D721Med (cell line): ENCODE measurements at places on chromosomes 12 and 14.

DNA sequence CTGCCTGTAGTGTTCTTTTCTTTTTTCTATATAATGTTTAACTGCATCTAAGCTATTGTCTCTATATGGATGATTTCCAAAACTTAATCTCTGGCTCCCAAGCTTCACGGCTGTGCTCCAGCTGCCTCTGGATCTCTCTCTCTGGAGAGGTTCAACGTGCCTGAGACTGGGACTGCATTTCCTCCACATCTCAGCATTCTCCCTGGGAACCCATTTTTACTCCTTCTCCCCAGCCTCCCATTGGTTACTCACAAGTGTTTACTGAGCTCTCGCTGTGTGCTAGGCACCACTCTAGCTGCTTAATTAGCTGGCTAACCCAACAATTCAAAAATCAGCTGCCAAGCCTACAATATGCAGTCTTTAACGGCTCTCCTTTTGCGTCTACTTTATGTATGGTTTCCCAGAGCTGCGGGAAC lies 34.7 kb downstream of the FBXL14 start:
- no peak for DNase-seq

DNA sequence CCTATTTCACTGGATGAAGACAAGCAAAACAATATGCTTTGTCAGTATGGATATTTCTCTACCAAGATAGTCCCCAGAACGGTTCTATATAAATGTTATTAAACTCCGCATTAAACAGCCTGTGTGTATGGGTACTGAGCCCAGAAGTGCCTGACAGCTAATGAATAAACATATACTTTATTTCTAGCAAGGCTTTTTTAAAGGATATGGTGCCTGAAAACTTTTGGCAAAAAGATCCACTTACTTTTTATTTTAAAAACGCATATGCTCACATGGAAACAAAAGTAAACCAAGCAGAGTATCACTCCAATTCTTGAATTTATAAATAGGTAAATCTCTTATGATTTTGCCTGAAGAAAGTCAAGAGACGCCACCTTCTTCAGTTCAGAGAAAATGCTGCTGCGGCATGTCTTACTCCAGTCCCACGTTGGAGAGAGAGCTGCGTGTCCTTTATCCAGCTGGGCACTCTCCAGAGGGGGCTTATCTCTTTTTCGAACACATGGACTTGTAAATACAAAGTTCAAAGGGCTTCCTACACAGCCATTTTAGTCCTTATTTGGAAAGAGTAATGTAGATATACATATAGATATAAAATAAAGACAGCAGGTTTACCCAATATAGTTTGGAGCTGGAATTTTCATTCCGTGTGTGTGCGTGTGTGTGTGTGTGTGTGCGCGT lies 264.2 kb downstream of the ADAMTS20 start:
- no peak for DNase-seq

- no peak for DNase-seq
These were observed 72.5 kb downstream of the ACSS3 start for GRCh38 chr12:81150382-81150781.

GRCh38 chr14:100747021-100747586 lies 20.4 kb downstream of the DLK1 start:
- no peak for DNase-seq

DNA sequence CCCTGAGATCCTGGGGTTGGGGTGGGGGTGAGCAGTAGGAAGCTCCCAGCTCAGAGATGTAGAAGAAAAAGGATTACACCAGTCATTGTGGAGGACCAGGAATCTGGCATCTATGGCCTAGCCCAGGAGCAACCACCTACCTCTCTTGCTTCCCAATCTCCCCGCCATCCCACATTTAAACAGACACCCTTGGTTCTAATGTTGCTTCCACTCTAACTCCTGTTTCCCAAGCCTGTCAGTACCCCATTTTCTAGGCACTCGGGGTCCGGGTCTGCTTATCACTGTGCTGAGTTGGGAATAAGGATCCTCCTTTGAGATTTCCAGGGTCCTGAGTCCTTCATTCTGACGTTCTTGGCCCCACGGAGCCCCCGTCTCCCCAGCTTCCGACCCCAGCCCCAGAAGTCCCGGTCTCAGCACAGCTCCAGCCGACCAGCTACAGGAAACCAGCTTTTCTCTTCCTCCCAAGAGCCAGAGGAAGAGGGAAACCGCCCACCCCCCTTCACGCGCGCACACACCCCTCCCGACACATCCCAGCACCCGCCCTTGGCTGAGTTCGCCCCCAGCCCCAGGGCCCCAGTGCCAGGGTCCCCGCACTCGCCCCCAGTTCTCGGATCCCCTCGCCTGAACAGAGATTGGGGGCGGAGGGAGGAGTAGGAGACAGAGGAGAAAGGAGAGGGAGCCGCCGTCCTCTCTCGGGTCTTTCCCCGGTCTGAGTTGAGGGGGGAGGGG lies 1.2 kb downstream of the ITGA5 start:
- no peak for DNase-seq

DNA sequence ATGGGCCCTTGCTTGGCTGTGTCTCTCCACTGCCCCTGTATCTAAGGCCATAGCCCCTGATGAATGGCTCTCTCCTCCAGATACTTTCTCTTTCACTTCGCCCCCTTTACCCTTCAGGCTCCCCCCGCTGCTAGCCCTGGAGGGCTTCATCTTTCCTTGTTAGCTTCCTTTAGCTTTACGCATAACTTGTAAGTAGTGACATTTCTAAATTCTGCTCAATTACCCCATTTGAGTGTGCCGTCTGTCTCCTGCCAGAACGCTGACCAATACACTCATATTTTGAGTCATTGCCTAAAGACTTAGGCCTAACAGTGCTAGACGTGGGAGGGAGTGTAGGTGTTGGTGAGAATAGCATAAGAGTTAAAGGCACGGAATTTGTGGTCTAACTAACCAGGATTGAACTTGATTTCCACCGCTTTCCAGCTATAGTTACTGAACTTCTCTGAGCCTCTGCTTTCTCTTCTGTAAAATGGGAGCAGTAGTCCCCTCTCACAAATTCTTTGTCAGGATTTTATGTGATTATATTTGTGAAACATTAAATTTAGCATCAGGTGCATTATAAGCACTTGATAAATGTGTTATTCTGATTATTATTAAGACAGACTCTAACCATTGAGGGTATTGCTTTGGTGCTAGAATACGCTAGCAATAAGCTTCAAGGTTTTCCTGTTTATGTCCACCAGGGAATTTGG lies 129.3 kb downstream of the ZFP36L1 start:
- DNase-seq = no peak

DNA sequence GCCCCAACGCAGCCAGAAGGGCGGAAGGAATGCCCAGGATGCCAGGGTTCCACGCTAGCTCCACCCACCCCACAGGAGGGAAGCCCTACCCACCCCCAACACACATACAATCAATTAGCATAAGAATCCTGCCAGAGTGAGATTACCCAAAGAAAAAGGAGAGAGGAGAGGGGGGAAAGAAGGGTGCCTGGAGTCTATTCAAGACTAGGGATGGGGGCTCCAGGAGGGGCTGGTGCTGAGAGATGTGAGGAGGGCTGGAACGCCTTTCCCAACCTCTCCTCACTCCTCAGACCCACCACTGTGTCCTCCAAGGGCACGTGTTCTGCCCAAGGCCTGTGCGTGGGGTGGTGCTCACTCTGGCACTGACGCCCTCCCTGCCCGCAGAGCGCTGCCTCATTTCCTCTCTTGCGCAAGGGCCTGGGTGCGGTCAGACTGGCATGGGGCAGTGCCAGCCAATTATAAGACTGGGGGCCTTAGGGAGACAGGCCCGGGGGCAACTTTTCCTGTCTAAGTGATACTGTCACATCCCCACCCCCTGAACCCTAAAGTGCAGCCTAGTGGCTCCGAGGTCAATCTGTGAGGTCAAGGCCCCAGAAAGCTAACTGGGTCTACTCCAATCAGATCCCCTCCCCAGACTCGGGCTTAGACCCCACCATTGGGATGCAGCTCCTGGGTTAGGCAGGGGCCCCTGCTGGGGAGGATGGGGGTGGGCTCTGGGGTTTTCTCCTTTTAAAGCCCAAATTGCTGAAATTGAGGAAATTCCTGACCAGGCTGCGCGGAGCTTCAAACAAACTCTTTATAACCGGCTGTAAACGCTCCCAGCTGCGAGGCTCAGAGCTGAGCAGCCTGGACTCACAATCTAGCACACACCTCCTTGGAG lies 10.2 kb upstream of the ITGB7 start:
- DNase-seq = no peak

DNA sequence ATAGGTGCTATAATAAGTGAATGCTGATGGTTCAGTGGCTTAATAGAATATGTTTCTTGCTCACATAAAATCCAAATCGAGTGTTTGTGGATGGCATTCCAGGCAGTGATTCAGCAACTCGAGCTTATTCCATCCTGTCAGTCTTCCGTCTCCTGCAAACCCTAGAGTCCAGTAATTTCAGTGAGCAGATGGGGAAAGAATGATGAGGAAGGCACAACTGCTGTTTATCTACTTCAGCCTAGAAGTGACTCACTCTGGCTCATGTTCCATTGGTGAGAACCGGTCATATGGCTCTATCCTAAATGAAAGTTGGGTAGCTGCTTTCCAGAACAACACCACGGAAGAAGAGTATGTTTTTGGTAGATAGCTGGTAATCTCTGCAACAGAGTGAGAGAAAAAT lies 421.8 kb upstream of the PDE3A start:
- DNase-seq = no peak

DNA sequence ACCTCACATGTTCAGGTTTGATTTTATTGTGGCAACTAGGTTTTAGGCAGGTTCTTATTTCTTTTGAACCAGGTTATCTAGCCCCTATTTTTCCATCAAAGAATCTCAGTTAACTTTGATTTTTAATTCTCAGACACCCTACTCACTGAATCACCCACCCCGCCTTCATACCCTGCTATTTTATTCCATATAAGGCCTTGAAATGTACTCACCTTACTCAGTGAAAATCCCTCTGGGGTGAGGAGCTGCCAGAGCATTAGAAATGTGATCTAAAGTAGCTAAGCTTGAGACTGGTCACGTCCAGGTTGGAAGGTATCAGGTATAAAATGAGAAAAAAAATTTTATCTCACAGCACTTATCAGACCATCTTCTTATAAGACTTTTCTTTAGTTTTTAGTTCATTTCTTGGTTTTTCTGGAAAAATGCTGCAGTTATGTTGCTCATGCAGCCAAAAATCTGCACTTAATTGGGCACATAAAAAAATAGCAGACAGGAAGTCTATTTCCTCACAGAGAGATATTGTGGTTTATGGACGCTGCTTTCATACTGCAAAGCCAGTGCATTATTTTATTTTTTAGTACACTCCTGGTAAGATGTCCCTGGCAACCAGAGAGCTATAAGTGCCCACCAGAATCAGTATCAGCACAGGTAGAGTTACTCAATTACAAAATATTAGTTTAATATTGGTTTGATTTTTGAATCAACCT lies 101.5 kb upstream of the CCDC91 start:
- DNase-seq = no peak

- no peak for DNase-seq
These were observed 29.3 kb downstream of the SLC7A8 start for GRCh38 chr14:23153851-23154796.

DNA sequence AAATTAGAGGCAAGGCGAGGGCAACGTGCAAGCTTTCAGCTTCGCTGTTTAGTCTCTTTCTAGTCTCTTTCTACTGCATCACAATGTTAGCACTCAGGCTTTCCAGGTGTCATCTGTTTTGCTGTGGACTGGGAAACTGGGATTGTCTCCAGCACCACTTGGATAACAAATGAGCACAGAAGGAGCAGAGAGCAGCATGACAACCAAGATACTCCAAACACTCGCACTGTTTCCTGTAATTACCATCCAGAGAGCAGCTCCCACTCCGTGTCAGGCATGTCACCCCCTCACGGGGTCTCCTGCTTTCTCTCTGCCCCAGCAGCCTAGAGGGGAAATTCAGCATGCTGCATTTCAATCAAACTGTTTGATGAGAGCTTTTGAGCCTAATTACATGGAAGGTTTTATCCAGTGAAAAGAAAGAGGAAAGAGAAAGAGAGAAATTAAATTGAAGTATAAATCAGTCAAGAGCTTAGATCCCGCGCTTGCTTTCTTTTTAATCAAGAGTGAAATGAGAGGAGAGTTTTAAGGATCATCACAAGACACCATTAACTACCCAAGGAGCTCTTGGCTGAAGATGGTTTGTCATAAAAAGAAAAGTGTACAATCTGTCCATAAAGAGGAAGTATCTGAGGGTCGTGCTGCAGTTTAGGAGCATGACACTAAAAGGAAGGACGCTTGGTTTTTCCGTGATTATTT lies 917.7 kb downstream of the DIO2 start:
- DNase-seq = no peak

- DNase-seq = no peak
These were observed 1.3 kb downstream of the ARID4A start for GRCh38 chr14:58299401-58300330.

GRCh38 chr12:30797689-30798088 lies 42.9 kb upstream of the CAPRIN2 start:
- no peak for DNase-seq

DNA sequence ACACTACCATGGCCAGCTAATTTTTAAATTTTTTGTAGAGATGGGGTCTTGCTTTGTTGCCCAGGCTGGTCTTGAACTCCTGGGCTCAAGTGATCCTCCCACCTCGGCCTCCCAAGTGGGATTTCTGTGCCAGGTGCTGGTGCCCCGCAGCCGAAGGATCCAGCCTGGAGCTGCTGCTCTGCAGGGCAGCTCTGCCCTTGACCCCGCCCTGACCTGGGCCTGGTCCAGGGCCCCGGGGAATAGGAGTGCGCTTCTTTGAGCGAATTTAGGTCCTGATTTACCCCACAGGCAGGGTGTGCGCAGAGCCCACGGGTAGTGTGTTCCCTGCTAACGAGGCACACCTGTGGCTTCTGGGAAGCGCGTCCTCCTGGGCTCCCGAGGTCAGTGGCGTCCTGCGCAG lies 15.2 kb downstream of the ACADS start:
- no peak for DNase-seq

DNA sequence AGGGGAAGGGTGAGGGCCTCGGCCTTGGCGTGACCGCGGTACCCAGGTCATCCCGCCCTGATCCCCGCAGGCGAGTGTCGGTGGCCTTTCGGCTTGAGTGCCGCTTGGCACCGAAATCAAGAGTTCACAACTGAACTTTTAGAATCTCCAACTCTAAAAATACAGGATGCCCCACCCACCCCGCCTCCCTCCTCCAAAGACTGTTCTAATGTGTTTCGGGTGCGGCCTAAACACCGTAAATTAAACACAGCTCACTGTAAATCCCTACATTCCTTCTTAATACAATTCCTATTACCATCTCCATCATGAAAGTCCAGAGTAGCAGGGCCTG lies 11.4 kb downstream of the SCNN1A start:
- DNase-seq = no peak
